ENCODE measurements at places on chromosomes 12 and 14.

- DNase-seq: no peak
Observed at GRCh38 chr14:55938249-55938791, 179.9 kb upstream of the PELI2 start.

GRCh38 chr12:116881325-116881876, at the start of gene HRK:
Gene HRK, minus strand, starts transcription at chr12:116881441. Its CDS starts 134 bp downstream, at chr12:116881307.
- no peak for DNase-seq

- DNase-seq: peak; percentile 7
Observed at GRCh38 chr12:50924439-50925341, 27.7 kb upstream of the HIGD1C start.

GRCh38 chr14:71441126-71441525, 491.1 kb upstream of the RGS6 start:
- no peak for DNase-seq

- DNase-seq: no peak
Observed at GRCh38 chr12:79887890-79888289, 47.0 kb downstream of the PPP1R12A start.

DNA sequence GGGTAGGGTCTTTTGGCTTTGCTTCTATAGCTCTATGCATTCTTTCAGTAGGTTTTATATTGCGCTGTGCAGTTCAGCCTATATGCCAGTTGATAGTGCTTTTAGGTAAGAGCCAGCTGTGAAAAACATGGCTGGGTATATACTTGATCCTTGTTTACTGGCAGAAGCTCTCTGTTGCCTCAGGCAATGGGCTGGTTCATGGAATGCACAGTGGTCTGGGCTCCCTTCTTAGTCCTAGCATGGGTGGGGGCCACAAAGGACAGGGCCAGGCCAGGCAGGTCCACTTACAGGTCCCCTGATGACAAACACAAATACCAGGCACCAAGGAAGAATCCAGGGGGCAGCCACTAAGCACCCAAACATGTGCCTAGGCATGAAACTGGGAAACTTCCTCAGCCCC, 240.7 kb downstream of the SEC23A start:
- no peak for DNase-seq

GRCh38 chr14:61150851-61151250, 130.3 kb downstream of the TMEM30B start:
- no peak for DNase-seq

DNA sequence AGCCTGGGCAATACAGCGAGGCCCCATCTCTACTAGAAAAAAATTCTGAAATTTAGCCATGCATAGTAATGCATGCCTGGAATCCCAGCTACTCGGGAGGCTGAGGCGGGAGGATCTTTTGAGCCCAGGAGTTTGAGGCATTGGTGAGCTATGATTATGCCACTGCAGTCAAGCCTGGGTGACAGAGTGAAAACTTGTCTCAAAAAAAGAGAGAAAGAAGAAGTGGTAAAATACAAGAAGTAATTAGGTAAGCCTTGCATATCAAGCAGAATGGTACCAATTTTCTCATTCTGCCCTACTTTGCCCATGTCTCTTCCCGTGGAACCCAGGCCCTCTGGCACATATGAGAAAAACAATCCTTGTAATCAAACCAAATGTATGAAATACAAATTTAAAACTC, 70.7 kb downstream of the SUSD6 start:
- DNase-seq: no peak

- DNase-seq: peak; percentile 87
Observed at GRCh38 chr14:61103541-61104339, 122.7 kb downstream of the SLC38A6 start.

GRCh38 chr12:26853303-26854030, 20.5 kb upstream of the ITPR2 start:
- peak; percentile 76 for DNase-seq

DNA sequence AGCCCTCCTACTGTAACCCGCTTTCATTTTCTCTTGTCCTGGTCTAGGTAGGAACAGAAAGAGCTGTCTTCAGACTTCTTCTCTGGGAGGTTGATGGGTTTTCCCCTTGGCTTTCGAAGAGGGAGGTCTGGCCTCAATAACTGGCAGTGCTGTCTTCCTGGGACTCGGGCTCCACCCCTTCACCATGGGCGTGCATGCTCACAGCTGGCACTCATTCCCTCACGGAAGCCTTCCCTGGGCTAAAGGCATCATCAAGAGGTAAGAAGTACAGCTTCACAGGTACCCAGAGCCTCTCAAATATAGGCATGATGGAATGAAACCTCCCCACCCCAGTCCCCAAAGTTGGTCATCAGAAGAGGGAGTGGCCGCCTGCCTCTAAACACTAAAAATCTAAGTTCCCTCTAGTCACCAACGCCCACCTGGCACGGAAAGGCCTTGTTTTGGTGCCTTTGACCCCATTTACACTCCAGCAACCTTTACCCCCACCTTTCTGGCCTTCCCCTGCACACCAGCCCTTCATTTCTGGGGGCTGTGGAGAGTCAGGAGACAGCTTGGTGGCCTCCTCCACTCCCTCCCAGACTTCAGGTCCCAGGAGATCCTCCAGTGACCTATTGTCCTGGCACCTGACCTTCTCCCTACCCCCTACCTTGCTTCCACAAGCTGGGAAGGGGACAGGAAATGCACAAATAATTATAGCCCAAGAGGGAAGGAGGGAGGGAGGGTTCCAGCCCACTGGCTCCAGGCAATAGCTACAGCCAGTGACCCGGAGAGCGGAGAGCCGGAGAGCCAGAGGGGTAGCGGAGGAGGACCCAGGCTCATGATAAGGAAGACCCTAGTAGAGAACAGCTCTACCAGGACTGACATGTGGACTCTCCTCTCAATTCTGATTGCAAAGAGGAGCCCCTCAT, 2.8 kb downstream of the RAPGEF3 start:
- peak; percentile 63 for DNase-seq

DNA sequence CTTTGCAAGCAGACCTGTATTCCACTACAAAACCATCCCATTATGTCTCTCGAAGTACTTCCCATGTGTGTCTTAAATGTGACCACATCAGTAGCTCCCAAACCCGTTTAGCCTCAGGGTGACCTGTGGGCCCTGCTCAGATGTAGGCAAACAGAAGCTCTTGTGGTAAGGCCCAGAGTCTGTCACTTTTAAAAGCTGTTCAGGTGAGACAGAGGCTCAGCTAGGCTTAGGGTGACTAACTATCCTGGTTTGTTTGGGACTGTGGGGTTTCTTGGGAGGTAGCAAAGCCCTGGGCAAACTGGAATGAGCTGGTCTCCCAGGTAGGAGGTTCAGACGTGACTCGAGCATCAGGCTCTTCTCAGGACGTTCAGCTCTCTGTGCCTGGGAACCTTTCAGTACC, 64.5 kb upstream of the VASH1 start:
- DNase-seq: no peak

- peak; percentile 66 for DNase-seq
Observed at GRCh38 chr14:33435911-33436689, 497.4 kb downstream of the NPAS3 start.

- no peak for DNase-seq
Observed at GRCh38 chr14:92590176-92590575, 76.6 kb downstream of the RIN3 start.

- DNase-seq: no peak
Observed at GRCh38 chr12:51905471-51906429, 1.6 kb upstream of the ACVRL1 start.

DNA sequence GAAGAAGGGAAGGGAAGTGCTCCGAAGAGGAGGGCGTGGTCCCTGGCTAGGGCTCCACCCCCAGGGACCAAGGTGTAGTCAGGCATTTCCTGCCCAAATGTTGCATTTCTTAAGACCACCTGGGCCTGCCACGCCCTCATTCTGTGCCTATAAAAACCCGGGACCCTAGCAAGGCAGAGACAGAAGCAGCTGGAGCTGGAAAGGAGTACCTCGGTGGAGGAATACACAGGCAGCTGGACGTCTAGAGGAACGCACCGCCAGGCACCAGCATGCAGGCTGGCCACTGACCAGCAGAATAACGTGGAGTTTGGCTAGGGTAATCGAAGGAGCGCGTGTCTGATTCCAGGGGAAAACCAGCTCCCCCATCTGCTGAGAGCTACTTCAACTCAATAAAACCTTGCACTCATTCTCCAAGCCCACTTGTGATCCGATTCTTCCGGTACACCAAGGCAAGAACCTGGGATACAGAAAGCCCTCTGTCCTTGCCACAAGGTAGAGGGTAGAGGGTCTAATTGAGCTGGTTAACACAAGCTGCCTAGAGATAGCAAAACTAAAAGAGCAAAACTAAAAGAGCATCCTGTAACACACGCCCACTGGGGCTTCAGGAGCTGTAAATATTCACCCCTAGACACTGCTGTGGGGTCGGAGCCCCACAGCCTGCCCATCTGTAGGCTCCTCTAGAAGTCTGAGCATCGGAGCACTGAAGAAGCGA, 21.0 kb downstream of the CFL2 start:
- no peak for DNase-seq

- peak; percentile 22 for DNase-seq
Observed at GRCh38 chr12:102095677-102096263, 24.1 kb downstream of the NUP37 start.

GRCh38 chr14:93729993-93730392, 58.3 kb downstream of the PRIMA1 start:
- DNase-seq: no peak

DNA sequence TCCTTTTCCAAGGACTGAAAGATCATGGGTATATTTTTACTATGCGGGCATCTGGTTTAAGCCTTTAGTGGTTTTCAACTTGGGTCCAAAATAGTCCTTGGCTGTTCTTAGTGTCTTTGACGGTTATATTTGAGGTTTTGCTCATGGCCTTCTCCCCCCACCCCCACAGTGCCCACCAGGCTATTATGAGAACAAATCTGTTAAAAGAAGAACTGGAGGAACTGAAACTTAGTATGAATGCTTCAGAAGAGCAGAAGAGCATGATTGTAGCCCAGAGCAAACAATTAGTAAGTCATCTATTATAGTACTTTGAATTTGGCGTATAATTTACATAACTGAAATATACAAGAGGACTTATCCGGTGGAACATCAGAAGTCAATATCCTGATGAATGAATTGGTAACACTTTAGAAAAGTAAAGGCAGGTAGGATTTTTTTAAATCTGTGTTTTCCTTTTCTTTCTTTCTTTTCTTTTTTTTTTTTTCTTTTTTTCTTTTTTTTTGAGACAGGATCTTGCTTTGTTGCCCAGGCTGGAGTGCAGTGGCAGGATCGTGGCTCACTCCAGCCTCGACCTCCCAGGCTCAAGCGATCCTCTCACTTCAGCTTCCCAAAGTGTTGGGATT, 71.8 kb upstream of the BCAT1 start:
- no peak for DNase-seq
